Stimulated activated CD8-positive, alpha-beta memory T cell treated with anti-CD3 and anti-CD28 coated beads, Interleukin-2, amount 100 ng/mL, for 1 hour (primary cell): ENCODE measurements at places on chromosomes 11 and 22.

DNA sequence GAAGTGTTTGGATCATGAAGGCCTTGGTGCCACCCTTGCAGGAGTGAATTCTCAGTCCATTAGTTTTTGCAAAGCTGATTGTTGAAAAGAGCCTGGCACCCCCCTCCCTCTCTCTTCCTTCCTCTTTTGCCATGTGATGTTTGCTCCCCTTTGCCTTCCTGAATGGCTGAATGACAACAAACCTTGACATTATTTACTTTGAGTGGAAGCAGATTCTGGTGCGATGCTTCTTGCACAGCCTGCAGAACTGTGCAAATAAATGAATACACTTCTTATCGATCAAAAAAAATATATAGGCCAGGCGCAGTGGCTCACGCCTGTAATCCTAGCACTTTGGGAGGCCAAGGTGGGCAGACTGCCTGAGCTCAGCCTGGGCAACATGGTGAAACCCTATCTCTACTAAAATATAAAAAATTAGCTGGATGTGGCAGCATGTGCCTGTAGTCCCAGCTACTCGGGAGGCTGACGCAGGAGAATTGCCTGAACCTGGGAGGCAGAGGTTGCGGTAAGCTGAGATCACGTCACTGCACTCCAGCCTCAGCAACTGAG is 2.0 kb upstream of the NARS2 start:
- no peak for DNase-seq

DNA sequence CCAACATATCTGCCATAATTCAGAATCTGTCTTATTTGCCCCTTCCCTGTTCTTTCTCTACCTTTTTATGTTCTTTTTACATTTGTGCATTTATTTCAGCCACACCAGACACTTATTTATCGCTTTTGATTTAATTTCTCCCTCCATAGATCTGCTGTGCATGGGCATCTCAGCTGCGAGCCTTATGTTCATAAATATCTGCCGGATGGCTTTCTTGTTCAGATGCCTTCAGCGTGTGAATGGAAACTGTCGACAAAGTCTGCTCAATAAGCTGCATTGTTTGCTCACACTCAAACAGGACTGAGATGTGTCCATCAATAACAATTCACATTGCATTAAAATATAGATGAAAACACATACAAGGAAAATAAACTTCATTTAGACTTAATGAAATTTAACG is 374.6 kb upstream of the FAT3 start:
- DNase-seq, result no peak

DNA sequence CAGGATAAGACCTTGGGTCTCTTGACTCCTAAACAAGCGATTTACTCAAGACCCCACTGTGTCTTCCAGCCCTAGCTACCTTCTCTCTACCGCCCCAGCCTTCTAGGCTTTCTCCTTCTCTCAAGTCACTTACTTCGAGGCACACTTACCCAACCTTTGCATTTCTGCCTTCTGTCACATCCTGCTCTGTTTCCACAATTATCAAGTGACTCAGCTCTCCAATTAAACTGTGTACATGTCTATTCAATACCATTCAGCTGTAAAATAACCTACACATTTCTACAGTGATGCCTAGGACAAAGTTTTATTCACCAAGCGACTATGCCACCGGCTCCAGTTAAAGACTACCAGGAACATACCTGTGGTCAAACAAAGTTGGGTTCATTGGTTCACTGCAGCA is 69.0 kb downstream of the LARGE1 start:
- DNase-seq, result no peak

GRCh38 chr11:74695705-74696280 is 35.4 kb downstream of the CHRDL2 start:
- no peak for DNase-seq

GRCh38 chr11:67648140-67648795 is 2.3 kb downstream of the ACY3 start:
- no peak for DNase-seq

- no peak for DNase-seq
Measured at GRCh38 chr11:32316858-32317642, 118.3 kb downstream of the WT1 start.

DNA sequence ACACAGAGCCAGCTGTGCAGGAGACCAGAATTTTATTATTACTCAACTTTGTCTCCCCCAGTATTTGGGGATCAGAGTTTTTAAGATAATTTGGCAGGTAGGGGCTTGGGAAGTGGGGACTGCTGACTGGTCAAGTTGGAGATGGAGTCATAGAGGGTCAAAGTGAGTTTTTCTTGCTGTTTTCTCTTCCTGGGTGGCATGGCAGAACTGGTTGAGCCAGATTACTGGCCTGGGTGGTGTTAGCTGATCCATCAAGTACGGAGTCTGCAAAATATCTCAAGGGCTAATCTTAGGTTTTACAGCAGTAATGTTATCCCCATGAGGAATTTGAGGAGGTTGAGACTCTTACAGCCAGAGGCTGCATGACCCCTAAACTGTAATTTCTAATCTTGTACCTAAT is 153.5 kb downstream of the OR4C45 start:
- DNase-seq, result no peak

DNA sequence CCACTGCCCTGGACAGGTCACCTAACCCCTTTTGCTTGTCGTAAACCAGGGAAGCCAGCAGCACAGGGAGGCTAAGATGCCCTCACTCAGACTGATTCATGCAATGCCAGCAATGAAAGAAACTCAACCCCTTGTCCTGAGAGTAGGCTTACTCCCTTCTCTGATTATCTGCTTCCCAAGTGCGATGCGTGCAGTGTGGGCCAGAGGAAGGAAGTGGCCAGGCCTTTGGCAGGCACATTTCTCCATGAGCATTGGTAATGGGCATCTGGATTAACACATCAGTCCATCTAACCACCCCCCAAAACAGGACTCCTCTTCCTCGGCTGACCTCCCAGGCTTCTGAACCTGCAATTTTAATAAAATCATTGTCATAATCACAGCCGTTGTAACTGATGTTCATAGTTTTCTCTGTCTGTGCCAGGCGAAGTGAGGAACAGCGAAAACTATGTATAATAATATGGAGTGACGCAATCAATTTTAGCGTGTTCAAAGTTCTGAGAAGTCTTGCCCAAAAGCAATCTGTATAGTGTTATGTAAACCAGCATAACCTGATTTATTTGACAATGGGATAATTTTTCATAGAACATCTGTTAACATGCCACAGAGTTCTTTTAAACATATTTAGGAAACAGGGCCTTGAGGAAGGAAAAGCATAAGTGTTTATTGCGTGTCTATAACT is 33.9 kb downstream of the TST start:
- no peak for DNase-seq

DNA sequence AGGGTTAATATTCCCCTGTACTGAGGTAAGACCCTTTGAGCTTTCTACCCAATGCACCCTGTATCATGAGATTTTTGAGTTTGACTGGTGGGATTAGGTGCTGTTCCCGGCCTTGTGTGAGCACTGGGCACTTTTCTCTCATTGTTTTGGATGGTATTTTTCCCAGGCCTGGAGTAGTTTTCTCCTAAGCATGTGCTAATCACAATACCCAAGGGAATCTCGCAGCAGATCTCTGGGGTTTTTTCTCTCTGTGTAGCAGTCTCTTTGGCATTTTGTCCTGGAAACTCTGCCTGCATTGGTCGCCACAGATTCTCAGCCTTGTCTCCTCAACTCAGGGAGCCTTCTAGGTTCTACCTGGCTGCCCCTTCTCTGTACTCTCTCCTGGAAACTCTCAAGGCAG is 19.9 kb downstream of the IGHMBP2 start:
- no peak for DNase-seq

DNA sequence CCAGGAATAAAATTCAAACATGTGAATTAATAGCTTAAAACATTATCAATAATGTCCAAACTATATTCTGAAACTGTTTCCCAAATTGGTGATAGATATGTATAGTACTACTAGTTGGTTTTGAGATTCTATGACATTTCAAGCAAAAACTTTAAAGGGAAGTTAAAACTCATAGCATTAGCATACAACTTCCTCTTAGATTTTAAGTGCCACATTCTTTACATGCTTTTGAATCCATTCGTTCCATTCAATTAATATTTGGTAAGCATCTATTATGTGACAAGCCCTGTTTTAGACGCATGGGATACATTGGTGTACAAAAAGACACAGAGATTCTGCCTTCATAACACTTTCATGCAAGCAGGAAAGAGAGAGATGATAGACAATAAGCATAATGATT is 8.9 kb downstream of the PATL1 start:
- DNase-seq, result no peak

- no peak for DNase-seq
Measured at GRCh38 chr11:10601837-10602236, 33.4 kb upstream of the LYVE1 start.

DNA sequence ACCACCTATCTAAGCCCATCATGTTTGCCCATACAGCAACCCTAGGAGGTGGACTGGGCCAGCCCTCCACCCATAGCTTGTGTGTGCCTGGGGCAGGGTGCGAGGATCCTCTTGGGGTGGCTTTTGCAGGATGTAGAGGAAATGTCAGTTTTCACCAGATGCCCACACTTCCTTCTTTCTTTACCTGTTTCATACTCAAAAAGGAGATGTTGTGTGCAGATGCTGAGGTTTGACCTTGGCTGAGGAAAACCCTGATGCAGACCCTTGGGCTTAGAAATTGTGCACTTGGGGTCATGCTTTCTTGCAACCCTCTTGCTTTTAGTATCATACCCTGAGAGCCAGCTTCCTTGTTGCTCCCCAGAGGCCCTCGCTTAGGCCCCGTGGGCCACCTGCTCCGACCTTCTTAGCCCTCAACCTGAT is 2.2 kb downstream of the HTR3A start:
- no peak for DNase-seq

DNA sequence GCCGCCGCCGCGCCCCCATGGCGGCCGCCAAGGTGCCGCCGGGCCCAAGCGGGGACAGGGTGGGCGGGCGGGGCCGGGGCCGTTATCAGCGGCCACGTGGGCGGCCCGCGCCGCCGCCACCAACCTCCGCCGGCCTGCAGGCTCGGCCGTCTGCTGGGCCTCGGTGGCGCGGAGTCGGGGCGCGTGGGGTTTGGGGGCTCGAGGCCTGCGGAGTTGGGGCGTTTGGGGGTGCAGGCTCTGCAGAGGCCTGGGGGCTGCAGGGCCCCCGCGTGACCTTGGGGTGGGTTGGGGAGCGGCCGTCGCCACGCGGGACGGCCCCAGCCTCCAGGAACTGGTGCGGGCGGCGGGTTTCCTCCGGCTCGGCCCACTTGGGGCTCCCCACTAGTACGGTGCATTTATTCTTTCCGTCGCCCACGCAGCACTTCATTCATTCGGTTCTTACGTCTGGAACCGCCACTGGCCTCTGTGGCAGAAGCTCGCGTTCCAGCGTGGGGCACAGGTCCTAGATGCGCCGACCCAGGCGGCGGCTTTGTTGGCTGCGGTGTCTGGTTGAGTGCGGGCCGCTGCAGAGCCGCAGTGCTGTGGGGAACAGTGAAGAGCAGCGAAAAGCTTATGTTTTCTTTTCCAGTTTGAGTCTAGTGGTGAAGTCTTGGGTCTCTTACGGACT is 740 bp upstream of the TRMT2A start:
- DNase-seq, result no peak

DNA sequence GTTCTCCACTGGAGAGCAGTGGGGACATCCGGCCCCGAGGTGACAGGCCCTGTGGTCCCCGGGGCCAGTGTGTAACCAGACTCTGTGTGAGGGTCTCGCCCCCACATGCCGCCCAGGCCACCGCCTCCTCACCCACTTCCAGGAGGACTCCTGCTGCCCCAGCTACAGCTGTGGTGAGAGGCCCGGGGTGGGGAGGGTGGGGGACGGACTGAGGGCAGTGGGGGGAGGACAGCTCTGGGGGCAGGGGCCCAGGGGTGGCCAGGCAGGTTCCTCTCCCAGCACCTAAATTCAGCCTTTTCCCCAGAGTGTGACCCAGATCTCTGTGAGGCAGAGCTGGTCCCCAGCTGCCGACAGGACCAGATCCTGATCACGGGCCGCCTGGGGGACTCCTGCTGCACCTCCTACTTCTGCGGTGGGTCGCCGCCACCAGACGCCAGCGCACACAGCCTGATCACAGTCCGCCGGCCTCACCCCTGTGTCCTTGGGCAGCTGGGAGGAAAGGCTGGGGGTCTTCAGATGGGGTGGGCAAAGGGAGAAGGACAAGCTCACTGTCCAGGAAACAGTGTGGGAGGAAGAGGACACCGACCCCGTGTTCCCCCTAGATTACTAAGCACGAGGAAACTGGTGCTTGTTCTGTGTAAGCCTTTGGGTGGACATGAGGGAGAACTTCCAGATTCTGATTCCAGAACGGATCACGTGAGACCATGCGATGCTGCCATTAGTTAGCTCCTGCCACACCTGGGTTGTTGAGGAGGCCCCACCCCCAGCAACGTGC is 84.4 kb upstream of the MYOD1 start:
- DNase-seq, result no peak

GRCh38 chr11:87803748-87804147 is 371.5 kb downstream of the RAB38 start:
- no peak for DNase-seq

GRCh38 chr11:61293867-61294716 is 1.0 kb downstream of the VWCE start:
- no peak for DNase-seq

- DNase-seq, result no peak
Measured at GRCh38 chr11:8080674-8081590, at the start of gene TUB. TSS of gene TUB (plus strand) at chr11:8081211. CDS start at chr11:8081511, 300 bp downstream.

GRCh38 chr11:69497221-69497787 is 15.8 kb downstream of the LINC01488 start:
- DNase-seq, result no peak

- no peak for DNase-seq
Measured at GRCh38 chr11:132742929-132743328, 789.4 kb downstream of the OPCML start.

GRCh38 chr22:46587061-46587460 is 33.1 kb upstream of the GRAMD4 start:
- DNase-seq, result no peak

DNA sequence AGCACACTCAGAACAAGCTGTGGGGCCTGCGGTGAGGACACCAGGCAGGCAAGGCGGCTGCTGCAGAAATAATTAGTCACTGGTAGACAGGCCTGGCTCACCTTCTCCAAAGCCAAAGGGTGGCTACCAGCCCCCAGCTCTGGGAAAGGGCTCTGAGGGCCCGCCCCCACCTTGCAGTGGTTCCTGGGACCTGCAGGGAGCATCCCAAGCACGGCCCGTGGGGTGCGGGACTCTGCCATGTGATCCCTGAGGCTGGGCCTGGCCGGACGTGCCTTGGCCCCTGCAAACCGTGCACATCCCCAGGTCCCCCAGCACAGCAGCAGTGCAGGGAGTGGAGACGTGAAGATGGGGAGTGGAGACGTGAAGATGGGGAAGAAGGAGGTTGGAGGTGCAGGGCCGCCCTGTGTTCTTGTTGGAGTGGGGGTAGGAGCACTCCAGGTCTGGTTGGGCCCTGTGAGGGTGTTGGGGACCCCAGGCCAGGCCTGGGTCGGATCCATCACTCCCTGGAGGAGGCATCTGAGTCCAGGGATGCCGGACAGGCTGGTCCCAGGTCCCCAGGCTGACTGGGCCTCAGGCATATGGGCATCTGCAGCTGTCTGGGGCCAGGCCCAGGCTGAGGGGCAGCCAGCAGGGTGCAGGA is 41.9 kb downstream of the RTN4R start:
- no peak for DNase-seq

GRCh38 chr11:111835665-111836064 is 35.7 kb downstream of the ALG9 start:
- no peak for DNase-seq
